Epithelial cell of proximal tubule (primary cell): ENCODE measurements at places on chromosomes 1 and 21.

- no peak for DNase-seq
Measured at GRCh38 chr1:225580238-225581099, 72.5 kb downstream of the ENAH start.

DNA sequence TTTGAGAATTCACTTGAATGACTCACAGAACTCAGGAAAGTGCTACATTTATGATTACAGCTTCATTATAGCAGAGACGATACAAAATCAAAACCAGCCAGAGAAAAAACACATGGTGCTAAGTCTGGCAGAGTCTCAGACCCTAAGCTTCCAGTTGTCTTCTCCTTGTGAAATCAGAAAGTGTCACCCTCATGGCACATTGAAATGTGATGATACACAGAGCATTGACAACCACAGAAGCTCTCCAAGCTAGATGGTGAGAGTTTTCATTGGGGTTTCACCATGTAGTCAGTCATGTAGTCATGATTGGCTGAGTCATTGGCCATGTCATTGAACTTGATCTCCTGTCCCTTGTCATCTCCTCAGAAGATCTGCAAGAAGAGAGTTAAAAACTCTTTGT, 526.6 kb downstream of the MRPL39 start:
- no peak for DNase-seq

- DNase-seq, result no peak
Measured at GRCh38 chr1:58768191-58768731, 15.6 kb downstream of the JUN start.

DNA sequence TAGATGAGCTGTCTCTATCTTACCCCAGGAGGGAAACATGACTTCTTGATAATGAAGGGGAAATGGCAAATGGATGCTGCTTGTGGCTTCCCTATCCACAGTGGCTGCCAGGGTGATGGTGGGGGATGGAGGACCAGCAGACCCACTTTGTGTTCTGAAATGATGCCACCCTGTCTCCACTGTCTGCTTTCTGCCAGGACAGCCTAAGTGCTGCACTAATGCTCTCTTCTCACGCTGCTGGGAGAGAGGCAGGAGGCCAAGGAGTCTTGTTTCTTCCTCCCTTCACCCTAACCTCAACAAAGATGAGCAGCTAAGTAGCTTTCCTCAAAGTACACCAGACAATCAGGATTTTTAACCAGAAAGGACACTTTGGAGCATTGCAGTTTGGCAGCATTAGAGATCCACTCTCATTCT, 36.6 kb downstream of the XCL1 start:
- DNase-seq, result no peak

- no peak for DNase-seq
Measured at GRCh38 chr1:109697066-109697465, 9.4 kb downstream of the GSTM1 start.

GRCh38 chr21:14699433-14700407, 153.6 kb upstream of the SAMSN1 start:
- DNase-seq, result no peak

GRCh38 chr1:150161747-150162581, 12.2 kb downstream of the PLEKHO1 start:
- DNase-seq, result no peak

- peak; percentile 30 for DNase-seq
Measured at GRCh38 chr21:34845521-34846451, 177.0 kb downstream of the CLIC6 start.

GRCh38 chr1:178451529-178451928, 45.2 kb downstream of the CLEC20A start:
- DNase-seq, result no peak

- DNase-seq, result no peak
Measured at GRCh38 chr1:246454655-246455054, 52.4 kb downstream of the SMYD3 start.
